ENCODE measurements at places on chromosomes 4 and X.

DNA sequence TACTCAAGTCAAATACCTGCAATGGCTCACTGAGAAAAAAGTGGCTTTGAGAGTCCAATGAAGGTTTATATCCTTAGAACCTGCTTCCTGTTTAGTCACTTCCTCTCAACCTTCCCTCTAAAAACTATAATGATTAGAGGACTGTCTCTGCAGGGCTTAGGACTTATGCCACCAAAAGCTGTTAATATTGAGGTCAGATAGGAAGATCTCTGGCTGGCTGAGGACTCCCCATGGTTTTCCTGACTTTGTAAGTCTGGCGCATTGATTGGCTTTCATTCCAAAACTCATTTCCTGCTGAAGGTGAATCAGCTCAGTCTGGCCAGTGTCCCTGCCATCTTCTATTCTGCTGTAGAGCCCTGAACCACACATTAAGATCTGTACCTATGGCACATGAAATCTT is 140.9 kb upstream of the ANK2 start:
- H3K27me3 ChIP-seq: no peaks in the 10 kb centered on the region
- H3K4me1 ChIP-seq: peaks cover 7% of the 10 kb centered on the region
- no peak overlapping the region for H3K27ac ChIP-seq
- H3K36me3 ChIP-seq: no peaks in the 10 kb centered on the region
- H3K4me3 ChIP-seq: no peak overlapping the region

DNA sequence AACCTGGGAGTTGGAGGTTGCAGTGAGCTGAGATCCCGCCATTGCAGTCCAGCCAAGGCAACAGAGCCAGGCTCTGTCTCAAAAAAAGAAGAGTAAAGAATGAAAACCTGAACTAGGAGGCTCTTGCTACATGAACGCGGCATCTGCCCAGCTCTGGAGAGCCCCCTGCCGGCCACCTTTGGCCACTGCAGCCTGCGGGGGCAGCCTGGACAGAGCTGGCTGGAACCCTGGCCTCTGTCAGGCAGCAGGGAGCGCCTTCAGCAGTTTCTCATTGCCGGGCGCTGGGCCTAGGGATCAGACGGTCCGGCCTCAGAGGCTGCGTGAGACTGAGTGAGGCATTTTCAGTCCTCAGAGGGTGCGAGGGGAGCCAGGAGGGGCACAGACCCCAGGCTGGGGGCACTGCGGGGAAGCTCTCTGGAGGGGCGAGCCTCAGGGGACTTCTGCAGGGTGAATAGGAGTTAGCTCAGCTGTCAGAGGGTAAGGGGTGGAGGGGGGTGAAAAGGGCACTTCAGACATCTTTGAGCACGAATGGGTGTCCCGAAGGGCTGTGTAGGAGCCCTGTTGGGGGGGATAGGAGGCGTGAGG is 17.5 kb downstream of the DOK7 start:
- no peak overlapping the region for H3K4me3 ChIP-seq
- H3K4me1 ChIP-seq: peaks cover 9% of the 10 kb centered on the region
- H3K36me3 ChIP-seq: no peaks in the 10 kb centered on the region
- peak; percentile 77 for DNase-seq
- no peaks in the 10 kb centered on the region for H3K27me3 ChIP-seq

- no peak overlapping the region for H3K4me3 ChIP-seq
- DNase-seq: no peak
- H3K4me1 ChIP-seq: no peaks in the 10 kb centered on the region
These were observed 92.8 kb downstream of the EVC2 start for GRCh38 chr4:5615496-5616075.

DNA sequence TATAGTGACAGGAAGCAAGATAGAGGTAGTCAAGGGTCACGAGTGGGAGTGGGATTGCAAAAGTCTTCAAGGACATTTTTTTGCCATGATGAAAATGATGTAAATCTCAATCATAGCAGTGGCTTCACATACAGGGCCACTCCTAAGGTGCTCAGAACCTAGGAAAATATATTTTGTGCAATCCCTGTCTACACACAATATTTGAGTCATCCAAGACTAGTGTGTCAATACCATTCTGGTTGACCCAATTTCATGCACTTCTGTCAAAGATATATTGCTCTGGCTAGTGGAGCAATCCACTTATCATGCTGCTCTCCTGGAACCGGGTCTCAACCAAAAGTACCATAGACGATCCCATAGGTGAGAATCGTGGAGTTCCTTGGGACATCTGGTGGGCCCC is 24.2 kb upstream of the XPNPEP2 start:
- DNase-seq: no peak
- H3K36me3 ChIP-seq: no peaks in the 10 kb centered on the region
- no peak overlapping the region for H3K4me3 ChIP-seq
- H3K27ac ChIP-seq: no peak overlapping the region

- no peak overlapping the region for H3K4me3 ChIP-seq
- H3K27ac ChIP-seq: peak overlapping the region; percentile 72
- no peaks in the 10 kb centered on the region for H3K27me3 ChIP-seq
- DNase-seq: no peak
- peaks cover 10% of the 10 kb centered on the region for H3K4me1 ChIP-seq
These were observed 228.7 kb upstream of the SPRY1 start for GRCh38 chr4:123167931-123168330.

DNA sequence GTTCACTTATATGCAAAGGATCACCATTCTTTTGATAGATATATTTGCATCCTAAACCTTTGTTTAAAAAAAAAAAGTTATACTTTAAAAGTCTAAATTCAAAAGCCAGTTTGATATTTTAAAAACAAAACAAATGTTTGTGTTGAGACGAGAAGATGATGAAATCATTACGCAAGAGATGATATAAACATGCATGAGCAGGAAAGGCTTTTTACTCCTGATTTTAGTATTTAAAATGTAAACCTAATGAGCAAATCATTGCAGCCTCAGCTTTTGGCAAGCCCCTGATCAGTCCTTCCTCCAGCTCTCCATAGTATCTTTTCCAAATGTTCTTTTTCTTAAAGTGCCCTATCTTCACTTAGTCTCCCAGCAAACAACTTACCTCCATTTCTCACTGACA is 115.6 kb downstream of the ARAP2 start:
- peaks cover 13% of the 10 kb centered on the region for H3K36me3 ChIP-seq
- H3K4me3 ChIP-seq: peak overlapping the region; percentile 19
- no peaks in the 10 kb centered on the region for H3K27me3 ChIP-seq
- H3K4me1 ChIP-seq: peaks cover 20% of the 10 kb centered on the region
- H3K27ac ChIP-seq: peak overlapping the region; percentile 52

DNA sequence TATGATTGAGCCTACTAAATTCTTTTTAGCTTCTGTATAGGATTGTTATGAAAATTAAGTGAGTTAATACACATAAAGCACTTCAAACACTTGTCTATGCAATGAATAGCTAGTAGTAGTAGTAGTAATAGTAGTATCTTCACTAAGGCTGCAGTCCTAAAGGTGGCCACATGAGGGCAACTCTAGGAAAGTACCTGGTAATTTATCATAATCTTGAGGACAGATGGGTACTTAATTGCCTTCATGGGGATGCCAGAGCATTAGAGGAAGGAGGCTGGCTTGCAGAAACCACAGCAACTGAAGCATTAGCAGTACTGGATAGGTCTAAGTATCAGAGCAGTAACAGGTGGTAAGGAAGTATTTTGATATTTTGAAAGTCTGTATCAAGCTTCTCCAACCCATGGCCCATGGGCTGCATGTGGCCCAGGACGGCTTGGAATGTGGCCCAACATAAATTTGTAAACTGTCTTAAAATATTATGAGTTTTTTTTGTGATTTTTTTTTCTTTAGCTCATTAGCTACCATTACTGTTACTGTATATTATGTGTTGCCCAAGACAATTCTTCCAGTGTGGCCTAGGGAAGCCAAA is 17.3 kb downstream of the NIPAL1 start:
- H3K27me3 ChIP-seq: no peaks in the 10 kb centered on the region
- no peak overlapping the region for H3K27ac ChIP-seq
- H3K36me3 ChIP-seq: no peaks in the 10 kb centered on the region
- no peak overlapping the region for H3K4me3 ChIP-seq
